ENCODE measurements at places on chromosomes 2 and 18.
A peak's percentile ranks its signal among the peaks of the same experiment; 100 is the strongest.

DNA sequence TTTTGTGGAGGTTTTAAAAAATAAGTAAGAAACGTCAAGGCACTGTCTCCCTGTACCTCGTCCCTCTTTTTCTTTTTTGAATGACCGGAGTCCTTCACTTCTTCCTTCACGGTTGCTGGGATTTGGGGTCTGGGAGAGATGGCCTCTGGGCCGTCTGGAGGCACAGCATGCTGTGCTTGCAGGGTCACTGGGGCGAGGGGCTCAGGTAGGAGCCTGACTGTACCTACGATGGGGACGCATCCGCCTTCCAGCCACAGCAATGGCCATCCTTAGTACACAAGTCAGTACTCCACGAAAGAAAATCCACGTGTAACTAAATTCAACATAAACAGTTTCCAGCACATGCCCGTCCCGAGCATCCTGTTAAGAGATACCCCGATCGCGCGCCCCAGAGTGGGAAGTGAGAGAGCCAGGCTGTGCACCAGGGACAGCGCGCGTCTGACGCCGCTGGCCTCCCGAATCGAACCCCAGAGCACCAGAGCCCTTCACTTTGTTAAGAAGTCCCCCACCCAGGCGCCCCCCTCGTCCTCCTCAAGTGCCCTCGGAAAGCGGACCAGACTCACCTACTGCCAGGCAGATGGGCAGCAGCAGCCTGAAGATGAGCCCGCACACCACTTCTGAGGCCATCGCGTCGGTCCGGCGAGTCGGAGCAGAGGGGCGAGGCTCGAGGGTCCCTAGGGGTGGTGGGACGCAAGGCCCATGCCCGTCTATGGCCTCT lies 1.2 kb downstream of the PIEZO2 start:
- H3K4me3 ChIP-seq = peak overlapping the region; percentile 77
- H3K36me3 ChIP-seq = no peaks in the 10 kb centered on the region
- peaks cover 3% of the 10 kb centered on the region for H3K4me1 ChIP-seq
- H3K27me3 ChIP-seq = no peaks in the 10 kb centered on the region
- H3K27ac ChIP-seq = no peak overlapping the region

DNA sequence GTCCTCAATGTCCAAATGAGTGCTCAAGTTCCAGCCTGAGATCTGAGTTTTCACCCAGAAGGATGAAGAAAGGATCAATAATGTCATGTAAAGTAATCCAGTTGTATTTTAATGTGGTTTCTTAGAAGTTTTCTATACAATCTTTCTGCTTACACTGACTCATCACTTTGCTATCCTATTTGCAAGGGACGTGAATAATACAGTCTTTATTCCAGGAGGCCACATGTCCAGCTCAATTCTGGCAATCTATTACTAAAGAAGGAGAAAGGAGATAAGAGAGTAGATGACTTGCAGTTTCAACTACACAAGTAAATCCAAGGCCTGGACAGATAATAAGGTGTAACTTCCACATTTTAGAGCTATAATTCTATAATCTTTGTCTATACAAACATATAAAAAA lies 601.1 kb upstream of the SETBP1 start:
- H3K36me3 ChIP-seq = no peaks in the 10 kb centered on the region
- no peak overlapping the region for H3K4me3 ChIP-seq
- no peak for DNase-seq
- no peak overlapping the region for H3K27ac ChIP-seq

- peak overlapping the region; percentile 31 for H3K27ac ChIP-seq
- H3K36me3 ChIP-seq = peaks cover 1% of the 10 kb centered on the region
- H3K27me3 ChIP-seq = no peaks in the 10 kb centered on the region
- H3K4me1 ChIP-seq = peaks cover 74% of the 10 kb centered on the region
- no peak for DNase-seq
Measured at GRCh38 chr18:58893388-58894099, 28.9 kb downstream of the ZNF532 start.

DNA sequence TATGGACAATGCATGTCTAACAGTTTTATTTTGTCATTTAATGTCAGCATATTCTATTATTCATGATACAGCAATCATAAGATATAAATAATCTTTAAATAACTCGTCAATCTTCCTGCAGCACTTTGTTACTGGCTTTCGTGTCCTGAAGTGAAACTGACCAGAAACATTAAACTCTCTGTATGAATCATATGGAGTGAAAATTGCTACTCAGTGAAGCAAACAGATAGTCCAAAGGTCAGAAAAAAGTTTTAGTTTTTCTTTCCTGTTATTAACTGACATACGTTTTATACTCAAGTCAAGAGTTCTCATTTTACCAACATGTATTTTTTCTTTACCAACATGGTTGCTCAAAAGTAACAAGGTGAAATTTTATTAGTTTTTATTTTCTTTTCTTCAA lies 106.8 kb upstream of the GALNT5 start:
- no peaks in the 10 kb centered on the region for H3K4me1 ChIP-seq
- H3K36me3 ChIP-seq = no peaks in the 10 kb centered on the region
- H3K27ac ChIP-seq = no peak overlapping the region
- DNase-seq = no peak
- no peak overlapping the region for H3K4me3 ChIP-seq
